Activated CD8-positive, alpha-beta memory T cell treated with anti-CD3 and anti-CD28 coated beads, Interleukin-2, amount 10 ng/mL, durations not matched to agents 7 days and 5 days (primary cell): ENCODE measurements at places on chromosomes 5 and 9. TPM values are rescaled to one million over a fixed set of nuclear protein-coding genes. Genes with fewer than 3 reads are reported as not detected.

CXCL14 gene
- total RNA-seq = not detected

DNA sequence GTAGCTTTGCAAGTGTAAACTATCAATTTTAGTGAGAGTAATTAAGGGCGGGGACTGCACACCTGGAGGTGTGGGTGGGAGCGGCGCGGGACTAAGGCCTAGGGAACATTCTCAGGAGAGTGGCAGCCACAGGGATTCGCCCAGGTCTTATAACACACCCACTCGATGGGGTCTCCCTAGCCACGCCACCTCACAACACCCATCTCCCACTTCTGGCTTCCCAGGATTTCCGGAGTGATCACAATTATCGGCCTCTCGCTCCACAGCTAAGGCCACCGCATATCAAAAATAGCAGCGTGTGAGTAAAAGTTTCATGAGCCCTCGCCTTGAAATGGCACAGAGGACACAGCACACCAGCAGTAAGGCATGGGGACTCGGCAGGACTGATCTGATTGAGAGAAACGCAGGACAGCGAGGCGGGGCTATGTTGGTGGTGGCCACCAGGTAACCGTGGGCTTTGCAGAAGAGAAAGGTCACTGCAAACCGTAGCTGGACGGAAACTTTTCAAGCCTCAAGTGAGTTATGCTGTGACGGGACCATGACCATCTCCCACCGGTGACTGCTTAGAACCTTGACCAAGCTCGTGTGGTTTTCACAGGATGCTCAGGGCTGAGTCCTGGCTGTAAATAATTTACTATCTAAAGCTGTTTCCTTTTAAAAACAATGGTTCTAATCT, 1.1 kb upstream of the LPAR1 start:
- DNase-seq = no peak

CDH9 gene
- not detected for total RNA-seq

SLC36A2 gene
- not detected for total RNA-seq

F12 gene
- total RNA-seq = 1.3 TPM

GRCh38 chr9:128361296-128361985, 9.7 kb upstream of the URM1 start:
- DNase-seq = no peak

GRCh38 chr9:78671785-78672184, 374.9 kb downstream of the PSAT1 start:
- DNase-seq = no peak

- no peak for DNase-seq
Observed at GRCh38 chr5:111124793-111125192, 32.6 kb downstream of the WDR36 start.

DNA sequence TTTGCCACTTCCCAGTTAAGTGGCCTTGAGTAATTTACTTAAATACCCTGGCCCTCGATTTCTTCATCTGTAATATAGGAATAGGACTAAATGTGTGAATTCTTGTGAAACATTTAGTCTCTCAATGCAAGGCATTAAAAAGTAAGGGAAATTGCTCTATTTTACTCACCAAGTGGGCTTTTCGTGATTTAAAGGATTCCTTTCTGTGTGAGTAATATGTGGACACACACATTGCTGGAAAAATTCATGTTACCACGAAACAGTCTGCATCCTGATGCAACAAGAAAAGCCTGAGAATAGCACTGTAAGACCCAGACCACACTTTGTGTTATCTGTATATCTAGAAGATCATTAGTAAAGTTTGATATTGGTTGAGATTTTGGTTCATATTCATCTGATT, 1243.0 kb upstream of the CDH9 start:
- DNase-seq = no peak

GRCh38 chr9:137034039-137034708, 2.3 kb upstream of the FUT7 start:
- no peak for DNase-seq

DNA sequence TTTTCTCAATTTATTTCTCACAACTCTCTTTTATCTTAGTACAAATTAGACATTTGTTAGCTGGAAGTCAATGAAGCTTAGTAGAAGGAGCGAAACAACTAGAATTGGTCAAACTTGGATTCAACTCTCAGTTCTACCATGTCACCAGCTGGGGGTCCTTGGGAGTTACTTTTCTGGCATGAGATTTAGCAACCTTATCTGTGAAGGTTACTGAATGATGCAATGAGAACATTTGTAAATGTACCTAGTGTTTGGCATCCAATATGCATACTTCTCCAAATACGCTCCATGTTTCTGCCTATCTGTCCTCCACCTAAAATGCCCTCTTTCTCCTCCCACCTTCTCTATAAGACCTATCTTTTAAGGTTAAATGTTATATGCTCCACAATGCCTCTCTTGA, 6.3 kb downstream of the HNRNPA0 start:
- DNase-seq = no peak

MYOT gene
- not detected for total RNA-seq

ZFR gene
- 56.0 TPM for total RNA-seq

SPARC gene
- total RNA-seq = 0.37 TPM

RIOK2 gene
- total RNA-seq = 28.0 TPM

PHF24 gene
- not detected for total RNA-seq

- peak; percentile 44 for DNase-seq
Observed at GRCh38 chr5:108379722-108380530, 2.0 kb downstream of the FBXL17 start.

GRCh38 chr5:6788956-6789649, 75.9 kb downstream of the TENT4A start:
- no peak for DNase-seq

RASGRF2 gene
- total RNA-seq = 12.3 TPM

GRCh38 chr9:72979405-72980100, 26.7 kb upstream of the ALDH1A1 start:
- DNase-seq = no peak

DNA sequence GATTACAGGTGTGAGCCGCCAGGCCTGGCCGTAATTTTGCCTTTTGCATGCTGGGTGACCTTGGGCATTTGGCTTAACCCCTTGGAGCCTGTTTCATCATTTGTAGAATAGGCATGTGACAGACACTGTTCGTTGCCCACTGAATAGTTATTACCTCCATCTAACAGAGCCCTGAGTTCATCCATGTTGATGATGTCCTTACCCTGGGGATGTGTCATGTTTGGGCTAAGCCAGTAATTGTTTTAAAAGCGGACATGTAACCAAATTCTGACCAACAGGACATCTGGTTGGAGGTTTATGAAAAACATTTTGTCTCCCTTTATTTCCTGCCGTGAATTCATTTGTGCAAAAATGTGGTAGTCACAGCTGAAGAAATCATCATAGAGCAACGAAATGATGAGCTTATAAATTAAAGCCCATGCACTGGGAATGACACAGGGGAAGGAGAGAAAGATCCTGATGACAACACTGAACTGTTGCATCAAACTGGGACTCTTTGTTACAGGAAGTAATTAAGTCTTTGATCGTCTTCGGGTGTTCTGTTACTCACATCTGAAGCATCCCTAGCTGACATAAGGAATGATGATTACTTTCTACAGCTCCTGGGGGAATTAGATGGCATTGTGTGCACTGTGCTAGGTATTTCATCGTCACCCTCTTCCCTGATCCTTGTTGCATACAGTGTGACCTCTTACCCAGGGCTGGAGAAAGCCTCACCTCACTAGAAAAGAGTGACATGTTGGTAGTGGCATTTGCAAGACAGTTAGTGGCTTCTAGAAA, 117.8 kb downstream of the FGF18 start:
- DNase-seq = no peak

- DNase-seq = peak; percentile 88
Observed at GRCh38 chr9:130053504-130054324, at the start of gene GPR107. GPR107 (plus strand) TSS chr9:130053906; CDS start chr9:130053933, 27 bp downstream.

PIP5KL1 gene
- 1.8 TPM for total RNA-seq

DNA sequence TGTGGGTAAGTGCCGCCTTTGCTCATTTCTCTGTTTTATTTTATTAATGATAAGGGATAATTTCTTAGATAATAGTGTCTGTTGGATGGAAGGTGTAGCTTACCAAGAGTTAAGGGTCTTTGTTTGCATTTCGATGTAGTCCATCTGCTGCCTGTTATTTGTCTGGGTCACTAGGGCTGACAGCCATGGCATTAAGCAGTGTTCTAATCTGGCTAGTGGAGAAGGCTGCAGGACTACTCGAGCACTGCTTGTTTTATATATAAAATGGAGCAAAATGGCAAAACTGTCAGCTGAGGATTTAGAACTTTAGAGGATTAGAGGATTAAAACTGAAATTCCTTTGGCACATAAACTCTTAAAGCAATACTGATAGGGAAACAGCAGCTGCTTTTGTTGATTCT, 67.5 kb downstream of the C7 start:
- DNase-seq = no peak

DNA sequence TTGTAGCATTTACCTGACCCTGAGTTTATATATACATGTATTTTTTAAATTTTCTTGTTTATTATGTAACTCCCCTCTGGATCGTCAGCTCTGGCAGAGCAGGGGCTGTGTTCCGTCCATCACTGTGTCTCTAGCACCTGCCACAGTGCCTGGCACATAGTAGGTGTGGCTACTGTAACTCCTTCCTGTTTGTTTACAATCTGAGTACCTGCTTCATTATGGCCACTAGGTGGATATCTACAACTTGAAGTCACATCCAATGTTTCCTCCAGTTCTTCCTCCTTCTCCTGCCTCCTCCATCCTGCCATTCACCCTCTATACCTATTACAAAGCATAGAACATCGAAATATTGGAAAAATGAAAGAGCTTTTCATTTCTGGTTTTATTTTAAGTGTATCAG, 14.2 kb upstream of the PPP1R2B start:
- DNase-seq = no peak

GRCh38 chr5:5387777-5388176, 34.7 kb upstream of the ICE1 start:
- DNase-seq = no peak

GRCh38 chr5:2155556-2155955, 272.8 kb upstream of the IRX4 start:
- no peak for DNase-seq

DNA sequence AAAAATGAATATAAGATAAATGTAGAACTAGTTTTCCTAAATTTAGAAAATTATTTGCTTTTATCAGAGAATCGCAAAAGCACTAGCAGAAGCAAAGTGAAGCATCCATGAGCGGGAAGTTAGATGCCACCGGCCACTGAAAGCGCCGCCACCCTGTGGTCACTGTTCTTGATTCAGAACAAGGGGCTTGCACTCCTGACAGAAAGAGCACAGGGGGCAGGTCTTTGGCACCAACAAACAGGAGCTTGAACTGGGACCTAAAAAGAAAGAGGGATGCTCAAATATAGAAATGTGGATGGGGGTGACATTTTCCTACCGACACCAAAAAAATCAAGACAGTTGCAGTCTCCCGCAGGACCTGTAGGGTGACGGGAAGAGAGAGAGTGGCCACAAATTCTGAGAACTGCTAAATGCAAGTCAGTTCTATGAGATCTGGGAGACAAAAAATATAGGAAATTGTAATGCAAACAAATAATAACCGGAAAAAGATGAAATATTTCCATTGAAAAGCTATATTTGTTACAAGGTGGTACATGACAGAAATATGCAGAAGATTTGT, 144.3 kb downstream of the CDH12 start:
- no peak for DNase-seq

FBXW11 gene
- 50.4 TPM for total RNA-seq

DNA sequence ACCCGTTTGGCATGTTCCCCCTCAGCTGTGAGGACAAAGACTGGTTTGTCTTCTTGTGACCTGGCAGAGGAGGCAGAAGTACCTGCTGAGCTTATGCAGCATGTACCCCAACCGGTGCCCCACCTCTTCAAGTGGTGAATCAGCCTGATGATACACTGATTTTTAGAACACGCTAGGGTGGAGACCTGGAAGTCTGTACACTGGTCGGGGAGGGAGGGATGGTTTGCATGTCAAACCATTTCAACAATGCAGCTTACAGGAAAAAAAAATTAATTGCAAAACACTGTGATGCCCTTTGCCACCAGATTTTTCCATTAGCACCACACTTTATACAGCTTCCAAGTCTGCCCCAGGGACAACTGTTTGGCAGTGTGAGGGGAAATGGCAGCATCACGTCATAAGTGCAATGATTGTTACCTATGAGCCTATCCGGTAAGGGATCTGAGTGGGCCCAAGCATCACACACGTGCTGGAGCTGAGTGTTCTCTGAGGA, 155.1 kb upstream of the DMRT1 start:
- DNase-seq = no peak

DNA sequence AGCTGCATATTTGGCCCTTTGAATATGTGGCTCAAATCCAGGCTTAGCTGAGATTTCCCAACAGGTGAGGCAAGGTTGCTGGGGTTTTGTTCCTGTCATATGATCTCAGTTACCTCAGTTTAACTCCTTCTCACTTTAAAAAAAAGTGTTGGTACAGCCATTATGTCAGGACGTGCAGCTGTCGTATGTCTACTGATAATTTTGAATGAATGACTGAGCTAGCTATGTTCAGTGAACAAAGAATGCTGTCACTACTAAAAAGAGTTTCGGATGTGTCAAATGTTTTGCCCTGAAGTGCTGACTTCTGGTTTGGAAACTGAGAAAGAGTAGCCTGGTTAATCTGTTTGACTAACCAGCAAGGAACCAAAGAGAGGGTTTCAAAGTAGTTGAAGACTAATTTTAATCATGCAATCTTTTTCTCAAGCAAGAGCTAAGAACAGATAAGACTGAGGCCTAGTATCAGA, 106.3 kb upstream of the NR3C1 start:
- DNase-seq = no peak

PLEKHG4B gene
- not detected for total RNA-seq

- no peak for DNase-seq
Observed at GRCh38 chr9:118561051-118561450, 808.2 kb downstream of the BRINP1 start.

DNA sequence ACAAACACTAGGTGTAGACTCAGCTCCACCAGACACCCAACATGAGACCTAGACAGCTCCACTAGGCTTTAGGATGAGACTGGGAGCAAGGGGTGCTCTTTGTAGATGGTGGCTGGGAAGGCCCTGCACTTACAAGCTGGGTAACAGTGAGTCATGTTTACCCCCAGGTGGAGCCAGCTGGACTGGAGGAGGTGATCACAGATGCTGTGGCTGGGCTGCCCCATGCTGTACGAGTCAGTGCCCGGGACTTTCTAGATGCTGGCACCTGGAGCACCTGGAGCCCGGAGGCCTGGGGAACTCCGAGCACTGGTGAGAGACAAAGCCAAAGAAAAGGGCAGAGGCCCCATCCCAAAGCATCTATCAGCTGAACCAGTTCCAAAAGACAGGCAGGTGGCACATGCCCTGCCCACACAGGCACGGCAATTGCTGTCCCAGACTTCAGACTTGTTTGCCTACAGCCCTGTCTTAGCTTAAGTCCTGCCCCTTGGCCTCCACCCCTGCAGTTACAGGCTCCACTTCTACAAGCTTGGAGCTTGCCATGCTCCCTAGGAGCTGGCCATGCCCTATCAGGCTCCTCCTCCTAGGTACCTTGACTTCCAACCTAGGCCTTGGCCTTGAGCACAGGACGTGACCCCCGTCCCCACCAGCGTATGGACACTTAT, 2.7 kb downstream of the CCL27 start:
- DNase-seq = no peak

- no peak for DNase-seq
Observed at GRCh38 chr5:75681125-75681830, 36.0 kb downstream of the POC5 start.

GRCh38 chr9:22169243-22169642, 160.1 kb upstream of the CDKN2B start:
- no peak for DNase-seq

GRCh38 chr5:157714596-157714864, 16.7 kb upstream of the THG1L start:
- no peak for DNase-seq
